GM23248 (cell line): ENCODE measurements at places on chromosomes 3 and 15.

GRCh38 chr15:94722024-94722636 lies 490.8 kb downstream of the MCTP2 start:
- no peak for DNase-seq

DNA sequence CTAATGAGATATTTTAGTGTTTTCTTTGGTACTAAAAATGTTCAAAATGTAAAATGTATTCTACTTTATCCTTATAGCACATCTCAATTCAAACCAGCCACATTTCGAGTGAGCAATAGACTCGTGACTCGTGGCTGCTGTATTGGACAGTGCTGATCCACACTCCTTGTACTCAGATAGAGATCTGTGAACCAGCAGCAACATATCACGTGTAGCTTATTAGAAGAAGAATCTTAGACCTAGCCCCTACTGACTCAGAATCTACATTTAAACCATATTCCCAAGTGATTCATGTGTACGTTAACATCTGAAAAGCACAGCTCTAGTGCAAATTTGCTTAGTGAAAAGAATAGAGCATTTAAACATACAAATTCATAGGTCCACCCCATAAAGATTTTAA lies 130.9 kb downstream of the IL1RAP start:
- peak; percentile 75 for DNase-seq

GRCh38 chr15:53978253-53978906 lies at the start of gene UNC13C:
TSS of gene UNC13C (plus strand) at chr15:53978441. CDS start at chr15:54012904, 34,463 bp downstream.
- peak; percentile 3 for DNase-seq

GRCh38 chr3:24687671-24688070 lies 193.0 kb upstream of the THRB start:
- DNase-seq = peak; percentile 21

GRCh38 chr3:182979103-182979673 lies 1.1 kb downstream of the DCUN1D1 start:
- DNase-seq = peak; percentile 50

GRCh38 chr15:99721104-99721778 lies 12.0 kb downstream of the LYSMD4 start:
- DNase-seq = no peak

- peak; percentile 87 for DNase-seq
Observed at GRCh38 chr3:23202921-23203707, at the start of gene UBE2E2. TSS of gene UBE2E2 (plus strand) at chr3:23203327.

DNA sequence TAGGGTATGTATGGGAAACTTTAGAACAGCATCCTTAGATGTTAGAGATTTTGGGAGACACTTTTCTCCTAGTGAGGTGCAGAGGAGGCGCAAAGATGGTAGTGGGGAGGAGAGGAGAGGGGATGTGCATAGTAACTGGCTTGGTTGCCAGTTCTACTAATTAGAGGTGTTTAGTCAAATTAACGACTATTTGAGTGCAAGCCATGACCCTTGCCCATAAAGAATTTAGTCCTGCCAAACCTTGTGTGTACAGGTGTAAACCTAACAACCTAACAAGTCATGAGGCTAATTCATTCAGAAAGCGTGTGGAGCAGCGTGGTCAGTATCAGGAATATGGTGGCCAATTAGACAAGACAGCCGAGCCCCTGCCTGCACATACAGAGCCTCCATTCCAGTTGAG lies 62.2 kb upstream of the SEC22A start:
- DNase-seq = no peak

DNA sequence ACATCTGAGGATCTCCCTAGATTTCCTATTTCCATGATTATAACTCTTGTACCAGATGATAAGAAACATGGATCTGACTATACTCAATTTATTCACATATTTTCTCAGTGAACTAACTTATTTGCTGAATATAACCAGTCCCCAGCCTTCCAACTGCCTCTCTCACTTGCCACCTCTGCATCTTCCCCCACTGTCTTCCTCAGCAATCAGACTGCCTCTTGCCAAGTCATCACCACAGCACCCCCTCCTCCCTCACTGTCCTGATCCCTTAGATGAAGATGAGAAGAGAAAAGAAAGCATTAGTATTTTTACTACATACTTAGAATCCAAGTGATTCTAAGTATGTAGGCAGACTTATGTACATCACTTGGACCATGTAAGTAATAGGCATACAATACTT lies 71.9 kb downstream of the GTPBP8 start:
- DNase-seq = no peak

GRCh38 chr3:134333522-134334181 lies 40.6 kb downstream of the AMOTL2 start:
- DNase-seq = peak; percentile 89

- DNase-seq = no peak
Observed at GRCh38 chr3:54710954-54711353, 216.9 kb downstream of the LRTM1 start.

DNA sequence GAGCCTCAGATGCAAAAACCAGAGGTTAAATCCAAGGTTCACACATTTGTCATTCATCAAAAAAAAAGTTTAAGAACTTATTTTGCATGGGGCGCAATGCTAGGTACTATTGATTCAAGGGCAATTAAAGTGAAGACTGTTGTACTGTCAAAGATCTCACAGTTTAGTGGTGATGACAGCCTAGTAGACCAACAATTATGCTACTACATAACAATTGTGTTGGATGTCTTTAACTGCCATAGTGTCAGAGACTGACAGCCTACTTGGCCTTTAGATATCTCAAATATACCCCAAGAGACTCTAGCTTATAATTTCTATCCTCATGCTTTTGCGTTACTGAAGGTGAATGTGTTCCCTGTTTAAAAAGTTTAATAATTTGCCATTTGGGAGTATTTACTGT lies 72.1 kb upstream of the PHLDB2 start:
- DNase-seq = no peak

DNA sequence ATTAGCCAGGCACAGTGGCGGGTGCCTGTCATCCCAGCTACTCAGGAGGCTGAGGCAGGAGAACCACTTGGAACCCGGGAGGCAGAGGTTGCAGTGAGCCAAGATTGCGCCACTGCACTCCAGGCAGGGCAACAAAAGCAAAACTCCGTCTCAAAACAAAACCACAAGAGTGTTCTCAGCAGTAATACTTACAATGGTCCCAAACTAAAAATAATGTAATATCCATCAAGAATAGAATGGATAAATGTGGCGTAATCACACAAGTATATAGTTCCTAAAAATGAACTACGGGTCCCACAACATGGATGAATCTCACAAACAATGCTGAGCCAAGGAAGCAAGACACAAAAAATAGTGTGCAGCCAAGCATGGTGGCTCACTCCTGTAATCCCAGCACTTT lies 39.2 kb downstream of the STAG1 start:
- no peak for DNase-seq

GRCh38 chr15:81529481-81529880 lies 155.5 kb upstream of the TMC3 start:
- DNase-seq = peak; percentile 5

GRCh38 chr15:83775738-83776137 lies 121.8 kb downstream of the ADAMTSL3 start:
- no peak for DNase-seq

DNA sequence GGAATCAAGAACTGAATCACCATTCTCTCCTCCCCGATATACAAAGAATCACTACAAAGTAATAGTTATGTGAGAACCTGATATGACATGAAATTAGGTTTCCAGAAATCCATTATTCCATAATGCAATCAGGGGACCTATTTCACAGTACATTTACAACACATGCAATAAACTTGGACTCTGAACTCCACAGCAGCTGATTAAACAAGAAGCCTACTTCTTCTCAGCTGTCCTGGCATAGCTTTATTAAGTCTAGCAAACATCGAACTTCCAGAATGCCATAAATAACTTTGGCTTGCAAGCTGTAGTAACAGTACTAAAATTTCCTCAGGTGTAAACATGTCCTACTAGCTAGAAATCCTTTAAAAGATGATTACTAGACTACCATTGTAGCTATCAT lies 17.8 kb downstream of the PDCD10 start:
- no peak for DNase-seq

DNA sequence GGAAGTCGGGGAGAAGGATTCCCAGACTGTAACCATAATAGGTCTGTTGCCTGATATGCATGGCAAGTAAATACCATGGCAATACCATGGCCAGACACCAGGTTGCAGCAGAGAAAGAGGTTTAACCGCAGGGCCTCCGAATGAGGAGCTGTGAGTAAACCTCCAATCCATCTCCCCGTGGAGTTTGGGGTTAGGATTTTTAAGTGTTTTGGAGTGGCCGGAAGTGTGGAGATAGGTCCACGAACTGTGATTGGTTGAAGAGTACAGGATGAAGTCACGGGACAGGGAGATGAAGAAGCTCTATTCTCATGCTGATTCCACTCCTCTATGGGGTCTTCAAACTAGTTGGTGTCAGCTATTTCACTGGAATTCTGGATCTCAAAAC lies 127.9 kb downstream of the ST8SIA2 start:
- peak; percentile 88 for DNase-seq

GRCh38 chr3:194083637-194084224 lies 52.2 kb upstream of the HES1 start:
- DNase-seq = no peak

DNA sequence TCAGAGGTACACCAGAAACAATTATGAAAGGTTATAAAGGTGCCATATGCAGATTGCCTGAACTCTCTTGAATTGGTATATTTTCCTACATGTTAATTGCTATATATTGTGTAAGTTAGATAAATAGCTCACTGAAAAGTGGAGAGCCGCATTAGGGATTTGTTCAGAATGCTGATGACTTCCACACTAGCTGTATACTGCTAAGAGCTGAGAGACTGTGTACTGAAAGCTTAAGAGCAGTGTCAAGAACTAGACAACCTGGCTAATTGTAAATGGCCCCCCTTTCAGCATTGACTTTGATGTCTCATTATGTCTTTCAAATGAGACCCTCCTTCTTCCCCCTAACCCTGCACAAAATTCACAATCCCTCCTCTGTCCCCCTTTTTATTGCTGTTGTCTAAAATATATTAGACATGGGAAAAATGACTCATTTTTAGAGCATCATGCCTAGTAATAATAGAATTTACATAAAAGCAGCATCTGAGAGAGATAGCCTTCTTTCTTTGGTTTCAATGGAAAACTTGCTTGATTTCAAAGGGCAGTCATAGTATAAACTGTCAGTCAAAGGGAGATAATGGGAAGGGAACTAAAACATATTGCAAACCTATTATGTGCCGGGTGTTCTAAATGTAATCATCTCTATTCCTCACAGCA lies 34.7 kb upstream of the GREM1 start:
- peak; percentile 66 for DNase-seq

DNA sequence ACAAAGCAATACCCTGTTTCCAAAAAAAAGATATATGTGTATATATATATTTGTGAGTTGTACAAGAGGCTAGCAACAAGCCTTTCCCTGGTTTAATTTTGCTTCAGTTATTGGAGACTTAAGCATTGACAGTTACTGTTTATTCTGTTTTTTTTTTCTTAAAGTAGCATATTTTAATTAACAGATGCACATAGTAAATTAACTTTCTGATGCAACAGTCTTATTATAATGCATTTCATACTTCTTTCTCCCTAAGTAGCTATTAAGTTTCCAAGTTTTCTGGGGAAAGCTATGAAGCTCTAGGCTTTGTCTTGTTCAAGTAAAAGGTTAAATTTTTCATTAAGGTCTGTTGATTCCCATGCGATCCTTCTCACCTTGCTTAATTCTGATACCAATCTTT lies 17.9 kb downstream of the PRKCI start:
- no peak for DNase-seq

- DNase-seq = peak; percentile 94
Observed at GRCh38 chr3:11514191-11514821, 129.4 kb downstream of the VGLL4 start.

DNA sequence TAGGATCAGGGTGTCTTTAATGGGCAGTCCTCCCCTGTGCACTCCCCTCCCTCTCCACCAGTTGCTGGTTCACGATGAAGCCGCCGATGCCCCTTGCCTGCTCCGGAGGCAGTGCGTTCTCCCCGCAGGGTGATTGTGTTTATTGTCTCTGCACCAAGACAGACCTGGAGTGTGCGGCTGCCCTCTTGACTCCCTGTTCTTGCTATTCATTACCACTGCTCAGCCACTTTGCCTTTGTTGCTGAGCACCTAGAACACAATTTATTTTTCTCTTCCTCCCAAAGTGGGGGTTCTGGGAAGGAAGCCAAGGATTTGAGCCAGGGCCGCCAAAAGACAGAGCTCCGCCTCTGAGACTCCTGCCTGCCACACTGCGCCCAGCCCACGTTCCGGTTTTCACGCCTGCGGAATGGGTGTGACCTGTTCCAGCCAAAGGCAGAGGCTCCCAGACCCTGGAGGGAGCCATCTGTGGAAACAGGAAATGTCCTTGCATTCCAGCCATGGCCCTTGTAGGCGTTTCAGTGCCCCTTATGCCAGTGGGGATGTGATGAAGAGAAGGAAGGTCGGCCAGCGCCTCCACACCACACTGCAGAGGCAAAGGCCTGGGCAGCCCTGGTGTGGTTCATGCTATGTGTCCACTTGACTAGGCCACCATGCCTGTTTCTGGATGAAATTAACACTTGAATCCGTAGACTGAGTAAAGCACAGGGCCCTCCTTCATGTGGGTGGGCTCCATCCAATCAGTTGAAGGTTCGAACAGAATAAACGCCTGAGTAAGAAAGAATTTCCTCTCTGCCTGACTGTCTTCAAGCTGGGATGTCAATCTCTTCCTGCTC lies 85.8 kb downstream of the HMG20A start:
- no peak for DNase-seq

- DNase-seq = no peak
Observed at GRCh38 chr15:88904257-88904623, 8.9 kb upstream of the HAPLN3 start.
